ENCODE measurements at places on chromosomes 12 and 14.
A peak's percentile ranks its signal among the peaks of the same experiment; 100 is the strongest.

- DNase-seq = no peak
These were observed 59.7 kb downstream of the FUT8 start for GRCh38 chr14:65472189-65472588.

GRCh38 chr12:79658221-79658620, 32.5 kb downstream of the PAWR start:
- DNase-seq = no peak

DNA sequence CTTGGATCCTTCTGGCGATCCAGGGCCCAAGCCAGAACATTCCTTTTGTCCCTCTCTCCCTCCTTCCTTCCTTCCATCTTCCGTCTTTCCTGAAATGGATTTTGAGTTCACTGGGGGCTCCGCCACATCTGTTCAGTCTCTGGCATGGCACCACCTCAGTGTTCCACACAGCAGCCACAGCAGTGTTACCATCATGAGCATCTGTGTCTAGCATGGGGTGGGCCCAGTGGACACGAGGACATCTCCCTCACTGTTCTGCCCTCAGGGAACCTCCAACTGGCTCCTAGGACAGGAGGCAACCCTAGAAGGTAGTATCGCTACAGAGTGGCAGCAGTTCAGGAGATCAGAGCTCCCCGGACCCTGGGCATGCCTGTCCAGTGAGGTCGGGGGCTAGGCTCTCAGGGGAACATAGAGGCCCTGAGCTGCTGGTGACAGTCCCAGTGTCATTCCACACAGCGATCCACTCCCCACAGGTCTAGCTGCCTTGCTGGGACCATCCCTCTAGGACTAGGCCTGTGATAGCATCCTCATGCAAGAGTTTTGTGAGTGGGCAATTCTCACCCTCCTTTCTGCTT, 59.0 kb downstream of the GALNT16 start:
- DNase-seq = no peak

GRCh38 chr14:73758392-73759182, 44.4 kb upstream of the PNMA1 start:
- peak; percentile 52 for DNase-seq

DNA sequence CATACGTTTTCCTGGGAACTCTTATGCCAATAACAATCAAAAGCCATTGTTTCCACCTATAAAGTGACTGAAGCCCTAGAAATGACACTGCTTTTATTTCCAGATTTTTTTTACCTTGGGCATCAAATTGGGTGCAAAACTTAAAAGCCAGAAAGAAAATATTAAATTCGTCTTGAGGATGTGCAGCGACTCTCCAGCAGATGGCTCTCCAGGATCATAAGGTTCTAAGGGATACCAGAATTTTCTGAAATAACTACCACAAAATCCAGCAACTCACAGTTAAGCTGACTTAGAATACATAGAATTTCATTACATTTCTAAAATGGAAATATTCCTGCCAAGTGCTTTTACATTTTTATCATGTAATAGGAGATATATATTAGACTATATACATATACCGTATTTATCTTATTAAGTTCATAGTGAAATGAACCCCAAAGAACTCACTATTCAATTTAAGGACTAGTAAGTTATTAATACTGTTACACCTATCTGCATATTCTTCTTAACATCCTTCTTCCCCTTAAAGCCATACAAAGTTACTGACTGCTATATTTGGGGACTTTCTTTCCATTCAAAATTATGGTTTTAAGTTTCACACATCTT, 44.0 kb downstream of the ARMH4 start:
- peak; percentile 61 for DNase-seq

- no peak for DNase-seq
These were observed 567.2 kb downstream of the SNAPC1 start for GRCh38 chr14:62329427-62329826.

DNA sequence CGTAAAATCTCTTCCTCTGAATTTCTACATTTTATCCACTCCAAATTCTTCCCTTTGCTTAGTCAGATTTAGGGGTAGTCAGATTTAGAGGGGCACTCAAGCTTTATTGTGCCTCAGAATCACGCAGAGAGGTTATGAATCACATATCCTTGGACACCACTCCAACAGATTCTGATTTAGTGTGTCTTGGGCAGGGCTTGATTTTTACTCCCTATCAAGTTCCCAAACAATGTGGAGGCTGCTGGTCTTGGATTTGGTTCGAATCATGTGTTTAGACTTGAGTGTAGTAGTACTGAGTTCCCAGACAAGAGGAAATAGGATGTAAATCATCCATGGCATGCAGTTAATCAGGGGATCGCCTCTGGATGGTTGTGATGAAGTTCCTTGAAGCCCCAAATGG, 298.1 kb upstream of the CLEC14A start:
- no peak for DNase-seq

DNA sequence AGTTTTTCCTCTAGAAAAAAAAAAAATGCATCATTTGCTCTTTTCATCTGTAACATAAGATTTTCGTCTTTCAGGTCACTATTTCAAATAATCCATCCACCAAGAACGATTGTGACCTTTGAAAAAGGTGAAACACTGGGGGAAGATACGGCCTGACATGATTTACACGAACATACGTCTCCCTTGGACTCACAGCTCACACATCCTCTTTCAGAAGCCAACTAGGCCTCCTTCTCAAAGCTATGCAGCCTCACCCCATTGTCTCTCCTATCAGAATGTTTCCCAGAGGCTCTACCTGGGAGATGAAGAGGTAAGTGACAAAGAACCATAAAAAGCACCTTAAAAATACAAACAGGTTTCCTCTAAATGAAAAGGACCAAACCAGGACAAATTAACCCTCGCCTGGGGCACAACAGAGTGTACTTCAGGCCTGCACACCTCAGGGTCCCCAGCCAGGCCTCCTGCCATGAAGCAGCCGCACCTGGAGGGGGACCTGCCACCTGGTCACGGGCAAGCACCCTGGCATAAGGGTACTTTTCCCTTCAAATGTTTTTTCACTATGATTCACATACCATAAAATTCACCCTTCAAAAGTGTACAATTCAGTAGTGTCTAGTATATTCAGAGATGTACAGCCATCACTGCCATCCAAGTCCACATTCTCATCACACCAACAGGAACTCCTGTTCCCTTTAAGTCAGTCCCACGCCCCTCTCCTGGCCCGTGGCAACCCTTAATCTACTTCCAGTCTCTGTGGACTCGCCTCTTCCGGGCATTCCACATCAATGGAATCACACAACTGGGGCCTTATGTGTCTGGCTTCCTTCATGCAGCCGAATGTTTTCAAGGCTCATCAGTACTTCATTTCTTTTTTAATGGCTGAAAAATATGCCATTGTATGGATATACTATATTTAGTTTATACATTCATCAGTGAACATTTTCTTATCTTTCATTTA, 5.4 kb downstream of the SLC15A4 start:
- no peak for DNase-seq

- peak; percentile 43 for DNase-seq
These were observed 896 bp downstream of the EIF5 start for GRCh38 chr14:103334644-103335622.

GRCh38 chr12:76480796-76481195, 78.8 kb downstream of the OSBPL8 start:
- DNase-seq = no peak

DNA sequence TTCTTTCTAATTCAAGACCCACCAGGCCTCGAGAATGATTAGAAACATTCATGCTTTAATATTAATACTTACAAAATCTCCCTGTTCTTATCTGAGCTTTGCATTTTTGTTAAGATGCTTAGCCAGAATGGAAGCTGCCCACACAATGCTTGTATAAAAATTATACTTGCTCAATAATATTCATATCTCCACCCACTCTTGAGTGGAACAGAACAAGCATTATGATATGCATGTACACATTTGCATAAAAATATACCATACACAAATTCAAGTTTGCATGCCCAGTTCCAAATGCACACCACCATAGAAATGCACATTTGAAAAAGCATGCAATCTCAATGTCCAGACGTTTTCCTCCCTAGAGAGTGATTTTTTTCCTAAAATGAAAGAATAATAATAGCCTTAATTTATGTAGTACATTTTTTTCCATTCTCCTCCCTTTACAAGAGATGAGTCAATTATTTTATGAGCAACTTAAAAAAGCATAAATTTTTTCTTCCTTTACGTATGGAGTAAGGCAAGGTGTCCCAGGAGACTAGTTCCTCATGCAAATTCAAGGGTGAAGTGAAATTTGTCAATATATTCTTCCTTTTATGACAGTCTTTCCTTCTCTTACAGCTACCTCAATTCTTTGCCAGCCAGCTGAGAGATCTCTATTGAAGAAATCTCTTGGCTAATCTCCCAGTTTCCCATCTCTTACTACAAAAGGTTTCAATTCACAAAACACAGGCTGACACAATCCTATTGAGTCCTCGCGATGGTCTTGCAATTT, 313.1 kb upstream of the GARIN6 start:
- no peak for DNase-seq

DNA sequence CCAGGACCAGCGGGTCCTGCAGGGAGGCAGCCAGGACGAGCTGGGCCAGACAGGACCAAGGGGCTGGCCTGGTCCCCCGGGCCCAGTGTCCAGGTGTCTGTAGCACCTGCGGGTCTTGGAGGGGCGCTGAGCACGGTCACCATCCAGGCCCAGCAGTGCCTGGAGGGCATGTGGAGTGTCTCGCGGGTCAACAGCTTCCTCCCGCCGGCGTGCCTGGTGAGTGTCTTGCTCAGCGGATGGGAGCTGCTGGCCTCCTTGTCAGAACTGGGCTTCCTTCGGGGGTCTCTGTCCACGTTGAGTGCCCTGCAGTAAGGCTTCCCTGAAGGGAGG, 13.8 kb downstream of the KIF26A start:
- no peak for DNase-seq

DNA sequence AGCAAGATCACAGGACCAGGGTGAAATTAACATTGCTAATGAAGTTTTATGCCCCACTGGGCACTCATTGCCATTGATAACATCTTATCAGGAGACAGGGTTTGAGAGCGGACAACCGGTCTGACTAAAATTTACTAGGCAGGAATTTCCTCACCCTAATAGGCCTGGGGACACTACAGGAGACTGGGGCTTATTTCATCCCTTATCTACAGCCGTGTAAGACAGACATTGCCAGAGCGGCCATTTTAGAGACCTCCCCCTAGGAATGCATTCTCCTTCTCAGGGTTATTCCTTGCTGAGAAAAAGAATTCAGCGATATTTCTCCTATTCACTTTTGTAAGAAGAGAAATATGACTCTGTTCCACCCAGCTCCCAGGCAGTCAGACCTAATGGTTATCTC, 8.3 kb downstream of the OR4K17 start:
- DNase-seq = no peak

GRCh38 chr12:131912518-131913274, 16.4 kb upstream of the PUS1 start:
- DNase-seq = peak; percentile 43

- DNase-seq = no peak
These were observed 88.9 kb downstream of the NUMB start for GRCh38 chr14:73369428-73369827.

DNA sequence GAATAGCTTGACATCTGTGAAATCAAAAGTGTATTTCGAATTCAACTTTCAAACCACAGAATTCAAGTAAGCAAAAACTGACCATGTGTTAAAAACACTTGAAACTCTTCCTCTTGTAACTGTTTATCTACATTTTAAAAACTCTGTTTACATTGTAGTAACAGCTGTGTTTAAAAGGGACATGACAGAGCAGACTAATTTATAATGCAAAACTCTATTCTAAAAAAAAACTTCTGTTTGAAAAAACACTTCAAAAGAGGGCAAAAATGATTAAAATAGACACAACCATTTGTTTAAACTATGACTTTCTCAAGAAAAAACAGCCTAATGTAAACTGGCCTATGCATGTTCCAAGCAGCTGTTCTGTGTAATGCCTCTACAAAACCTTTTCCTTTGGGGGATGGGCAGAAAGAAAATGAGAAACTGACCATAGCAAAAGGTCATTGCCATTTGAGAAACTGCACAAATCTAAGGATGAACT, 149.1 kb upstream of the HMGA2 start:
- no peak for DNase-seq

DNA sequence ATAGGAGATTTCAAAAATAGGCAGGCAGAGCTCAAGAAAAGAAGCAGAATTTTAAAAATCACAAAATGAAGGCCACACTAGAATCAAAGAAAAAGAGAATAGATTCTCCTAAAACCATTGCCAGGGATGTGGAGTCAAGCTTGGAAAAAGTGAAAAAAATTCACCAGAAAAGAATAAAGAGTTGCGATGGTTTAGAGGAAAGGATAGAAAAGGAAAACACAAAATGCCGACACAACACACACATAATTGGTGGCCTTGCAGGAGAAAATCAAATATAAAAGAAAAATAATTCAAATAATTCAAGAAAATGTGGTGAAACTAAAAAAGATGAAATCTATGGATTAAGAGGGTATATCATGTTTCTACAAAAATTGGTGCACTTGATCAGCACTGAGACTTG, 181.6 kb upstream of the C14orf180 start:
- no peak for DNase-seq

GRCh38 chr14:65827520-65827919, 415.0 kb downstream of the FUT8 start:
- no peak for DNase-seq

DNA sequence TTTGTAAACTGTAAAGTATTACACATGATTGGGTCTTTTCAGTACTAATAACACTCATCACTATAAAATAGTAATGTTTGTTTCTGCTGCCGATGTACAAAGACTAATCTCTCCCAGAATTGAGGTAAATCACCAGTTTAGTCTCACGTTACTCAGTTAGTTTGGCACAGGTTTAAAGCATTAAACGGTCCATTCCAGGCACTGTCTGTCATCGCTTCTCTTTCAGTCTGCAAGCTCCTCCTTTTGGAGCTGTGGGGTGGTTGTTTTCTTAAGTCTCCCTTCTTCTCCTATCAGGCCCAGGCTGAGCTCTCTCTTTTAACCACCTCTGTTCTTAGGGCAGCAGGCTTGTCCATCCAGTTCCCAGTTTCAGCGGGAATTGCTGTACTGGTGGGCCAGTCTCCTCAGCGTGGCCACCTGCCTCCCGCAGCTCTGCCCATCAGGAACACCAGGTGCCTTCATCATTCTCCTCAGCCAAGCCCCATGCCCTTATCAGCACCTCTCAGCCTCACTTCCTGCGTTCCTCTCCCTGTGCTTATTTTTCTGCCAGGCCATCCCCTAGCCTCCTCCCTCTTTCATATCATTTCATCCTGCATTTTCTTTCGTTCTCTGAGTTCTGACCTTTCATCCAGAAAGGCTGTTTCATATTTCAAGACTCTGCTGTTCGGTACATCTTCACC, 149.0 kb downstream of the TGFB3 start:
- no peak for DNase-seq

DNA sequence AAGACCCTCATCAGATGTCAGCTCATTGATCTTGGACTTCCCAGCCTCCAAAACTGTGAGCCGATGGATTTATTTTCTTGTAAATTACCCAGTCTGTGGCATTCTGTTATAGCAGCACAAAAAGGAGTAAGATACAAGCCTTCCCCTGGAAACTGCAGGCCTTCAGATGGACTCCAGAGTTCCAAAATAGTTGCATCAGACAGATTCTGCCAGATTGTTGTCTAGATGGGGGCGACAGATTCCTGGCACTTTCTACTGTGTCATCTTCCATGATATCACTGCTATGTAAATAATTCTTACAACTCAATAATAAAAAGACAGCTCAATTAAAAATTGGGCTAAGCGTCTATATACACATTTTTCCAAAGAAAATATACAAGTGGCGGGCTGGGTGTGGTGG, 17.2 kb upstream of the MARK3 start:
- no peak for DNase-seq

- DNase-seq = no peak
These were observed 17.7 kb upstream of the CALM1 start for GRCh38 chr14:90379106-90379505.

Measured in kidney glomerular epithelial cell (primary cell).